Stimulated activated naive CD8-positive, alpha-beta T cell treated with anti-CD3 and anti-CD28 coated beads, Interleukin-15, amount 100 ng/mL, for 72 hours (primary cell): ENCODE measurements at places on chromosomes 5 and 9.

DNA sequence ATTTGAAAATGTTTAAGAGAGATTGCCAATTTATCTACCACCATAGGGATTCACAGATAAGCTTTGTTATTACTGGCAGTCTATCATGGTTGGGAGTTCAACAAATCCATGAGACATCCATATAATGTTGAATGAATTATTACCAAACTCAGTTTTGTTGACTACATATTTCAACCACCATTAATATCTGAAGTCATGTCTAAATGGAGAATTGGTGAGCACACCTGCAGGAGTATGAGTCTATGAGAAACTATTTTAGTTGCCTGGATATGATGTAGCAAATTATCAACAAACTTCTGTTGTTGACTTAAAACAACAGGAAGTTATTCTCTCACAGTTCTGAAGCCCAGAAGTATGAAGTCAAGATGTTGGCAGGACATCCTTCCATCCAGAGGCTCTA, 126.8 kb upstream of the FBXL7 start:
- DNase-seq = no peak

DNA sequence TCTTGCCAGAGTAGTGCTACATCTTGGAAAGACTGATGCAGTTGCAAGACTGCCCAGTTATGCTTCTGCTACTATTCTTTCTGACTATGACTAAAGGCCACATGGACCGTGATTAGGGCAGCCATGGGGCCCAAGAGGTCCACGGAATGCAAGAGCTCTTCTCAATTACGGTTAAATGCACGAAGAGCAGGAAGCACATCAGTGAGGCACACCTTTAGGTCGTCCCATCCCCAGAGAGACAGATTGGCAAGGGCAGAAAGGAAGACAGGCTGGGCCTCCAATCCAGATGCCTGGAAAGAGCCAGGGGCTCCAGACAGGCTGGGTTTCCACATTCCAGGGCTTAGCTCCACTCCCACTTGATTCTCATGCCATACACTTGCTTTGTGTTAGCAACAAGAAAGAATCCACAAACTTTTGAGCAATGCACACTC, 132.3 kb upstream of the SLIT3 start:
- no peak for DNase-seq

DNA sequence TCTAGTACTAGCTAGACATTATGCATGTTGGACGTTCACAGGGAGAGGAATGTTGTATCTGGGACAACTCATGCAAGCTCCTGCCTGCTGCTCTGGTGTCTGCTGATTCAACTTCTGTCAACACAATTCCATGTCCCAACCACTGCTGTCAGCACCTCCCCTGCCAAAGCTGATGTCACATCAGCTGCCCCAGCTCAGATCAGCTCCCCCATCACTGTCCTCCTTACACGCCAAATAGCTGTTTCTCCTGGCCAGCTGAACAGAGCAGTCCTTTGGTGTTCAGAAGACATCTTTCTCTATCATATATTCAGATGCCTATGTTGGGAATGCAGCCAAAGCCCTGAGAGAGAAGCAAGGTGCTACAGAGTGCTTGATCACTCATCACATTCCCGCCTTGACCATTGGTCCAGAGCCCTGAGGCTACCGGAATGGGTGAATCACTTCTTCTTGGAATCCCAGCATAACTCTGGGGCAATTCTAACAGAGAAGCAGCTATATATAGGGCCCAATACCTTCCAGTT, 223.3 kb downstream of the SEC61B start:
- DNase-seq = no peak

GRCh38 chr9:31304576-31304975, 1079.9 kb upstream of the ACO1 start:
- no peak for DNase-seq

DNA sequence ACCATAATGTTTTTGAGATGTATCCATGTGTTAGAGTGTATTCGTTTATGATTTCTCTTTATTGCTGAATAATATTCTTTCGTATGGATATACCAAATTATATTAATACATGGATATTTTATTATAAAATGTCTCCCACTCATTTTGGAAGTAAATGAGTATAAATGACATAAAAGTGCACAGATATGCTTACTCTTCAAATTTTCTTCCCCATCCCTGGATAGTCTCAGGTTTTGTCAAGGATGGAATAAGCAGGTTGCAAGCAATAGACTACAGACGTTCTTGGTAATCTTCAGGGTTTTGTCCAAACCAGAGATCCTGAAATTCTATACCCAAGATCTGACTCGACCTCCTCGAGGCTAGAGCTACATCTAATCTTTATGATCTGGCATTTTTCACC, 50.7 kb downstream of the NIPAL4 start:
- no peak for DNase-seq

DNA sequence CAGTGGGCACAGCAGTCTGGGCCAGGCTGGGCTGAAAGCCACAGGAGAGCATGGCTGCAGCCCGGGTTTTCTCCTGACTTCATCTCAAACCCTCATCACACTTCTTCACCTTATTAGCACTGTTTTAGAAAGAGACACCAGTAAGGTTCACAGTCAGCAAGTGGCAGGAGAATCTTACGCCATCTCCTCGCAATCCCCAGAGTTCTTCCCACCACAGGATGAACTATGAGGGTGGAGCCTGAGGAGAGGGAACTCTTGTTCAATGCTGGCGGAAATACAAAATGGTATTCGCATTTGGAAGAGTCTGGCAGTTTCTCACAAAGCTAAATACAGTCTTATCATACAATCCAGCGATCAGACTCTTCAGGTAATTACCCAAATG, 14.7 kb downstream of the BICD2 start:
- DNase-seq = no peak

DNA sequence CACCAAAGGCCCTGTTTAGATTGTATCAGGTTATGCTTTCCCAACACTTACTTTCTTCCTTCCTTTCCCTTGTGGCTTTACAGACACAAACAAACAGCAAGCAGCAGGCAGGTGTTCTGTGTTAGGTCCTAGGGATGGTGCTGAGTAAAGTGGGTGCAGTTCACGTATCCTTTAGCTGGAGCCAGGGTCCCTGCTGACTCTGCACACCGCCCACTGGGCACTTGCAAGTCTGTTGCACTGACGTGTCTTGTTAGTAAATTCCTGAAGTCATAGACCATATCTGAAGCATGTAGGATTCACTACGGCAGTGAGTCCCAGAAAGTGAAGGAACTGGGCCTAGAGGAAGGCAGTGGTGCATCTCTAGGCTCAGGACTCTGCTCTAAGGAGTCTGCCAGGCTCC, 96.5 kb downstream of the DAPK1 start:
- DNase-seq = no peak

GRCh38 chr9:32394381-32395049, 10.1 kb downstream of the ACO1 start:
- no peak for DNase-seq

- no peak for DNase-seq
These were observed 208.0 kb upstream of the KCNN2 start for GRCh38 chr5:114153833-114154232.

DNA sequence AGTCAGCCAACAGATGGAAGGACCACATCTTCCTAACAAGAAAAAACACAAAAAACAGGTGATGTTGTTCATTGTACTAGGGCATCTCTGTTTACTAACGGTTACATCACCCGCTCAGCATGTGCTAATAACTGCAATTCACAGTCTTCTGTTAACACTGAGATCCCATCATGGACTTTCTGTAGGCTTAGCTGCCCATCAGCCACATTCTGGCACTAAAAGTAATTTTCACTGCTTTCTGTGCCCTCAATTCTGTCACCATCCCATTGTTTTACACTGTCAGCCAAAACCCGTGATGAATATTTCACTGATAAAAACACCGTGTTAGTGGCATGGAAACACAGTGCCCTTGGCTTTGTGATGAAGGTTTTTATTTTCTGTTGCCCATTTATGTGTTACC, 64.6 kb downstream of the CAST start:
- no peak for DNase-seq

DNA sequence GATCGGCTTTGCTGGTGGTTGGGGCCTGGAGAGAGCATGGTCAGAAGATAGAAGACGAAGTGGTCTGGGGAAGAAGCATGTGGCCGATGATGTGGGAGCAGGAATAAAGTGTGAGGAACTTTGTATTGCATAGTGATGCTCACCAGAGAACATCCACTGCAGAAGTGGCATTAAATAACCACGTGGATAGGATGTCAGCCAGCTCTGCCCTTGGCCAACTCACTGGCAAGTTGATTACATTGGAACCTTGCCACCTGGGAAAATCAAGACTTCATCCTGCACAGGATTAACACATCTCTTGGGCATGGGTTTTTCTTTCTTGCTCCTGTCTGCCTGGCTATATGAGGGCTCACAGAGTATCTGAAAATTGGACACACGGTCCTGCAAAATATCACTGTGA, 217.4 kb downstream of the DMRT2 start:
- DNase-seq = no peak

- DNase-seq = no peak
These were observed 77.8 kb upstream of the SHISAL2B start for GRCh38 chr5:64612344-64612961.

DNA sequence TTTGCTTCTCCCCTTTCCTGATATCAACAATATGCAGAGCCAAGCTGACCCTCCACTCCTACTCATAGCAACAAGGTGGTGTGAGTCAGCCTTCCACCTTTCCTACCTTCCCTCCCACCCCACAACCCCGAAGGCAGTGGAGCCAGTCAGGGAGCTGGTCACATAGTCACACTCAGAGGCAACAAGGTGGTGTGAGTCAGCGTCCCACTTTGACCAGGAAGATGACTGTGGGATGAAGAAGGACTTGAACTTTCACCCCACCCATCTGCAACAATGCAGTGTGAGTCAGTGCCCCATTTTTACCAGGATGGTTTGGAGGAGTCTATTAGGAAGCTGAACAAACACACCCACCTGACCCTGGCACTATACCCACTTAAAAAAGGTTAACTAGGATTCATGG, 30.1 kb upstream of the ZNF782 start:
- DNase-seq = no peak

- no peak for DNase-seq
These were observed 113.3 kb upstream of the RAD23B start for GRCh38 chr9:107169796-107170195.

- peak; percentile 32 for DNase-seq
These were observed 87.0 kb downstream of the ZNF618 start for GRCh38 chr9:113963017-113963620.

- no peak for DNase-seq
These were observed 54.6 kb upstream of the ELL2 start for GRCh38 chr5:96016216-96016615.

- DNase-seq = no peak
These were observed 249.8 kb upstream of the PRDM9 start for GRCh38 chr5:23257656-23258055.

DNA sequence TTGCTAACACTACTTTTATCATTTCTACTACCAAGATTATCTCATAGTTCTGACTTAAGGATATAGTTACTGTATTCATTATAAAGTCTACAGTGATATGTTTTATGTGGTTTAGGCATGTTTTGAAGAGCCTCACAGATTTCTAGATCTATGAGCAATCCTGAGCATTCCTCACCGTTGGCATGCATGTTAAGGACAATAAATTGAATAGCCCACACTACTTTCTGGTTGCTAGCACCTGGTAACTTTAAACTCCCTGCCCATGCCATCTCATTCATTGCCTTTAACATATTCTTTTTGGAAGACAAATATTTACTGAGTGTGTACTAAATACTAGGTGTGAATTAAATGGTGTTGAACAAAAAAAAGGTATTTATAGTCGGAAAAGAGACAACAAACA, 868.1 kb upstream of the CDH9 start:
- DNase-seq = no peak

DNA sequence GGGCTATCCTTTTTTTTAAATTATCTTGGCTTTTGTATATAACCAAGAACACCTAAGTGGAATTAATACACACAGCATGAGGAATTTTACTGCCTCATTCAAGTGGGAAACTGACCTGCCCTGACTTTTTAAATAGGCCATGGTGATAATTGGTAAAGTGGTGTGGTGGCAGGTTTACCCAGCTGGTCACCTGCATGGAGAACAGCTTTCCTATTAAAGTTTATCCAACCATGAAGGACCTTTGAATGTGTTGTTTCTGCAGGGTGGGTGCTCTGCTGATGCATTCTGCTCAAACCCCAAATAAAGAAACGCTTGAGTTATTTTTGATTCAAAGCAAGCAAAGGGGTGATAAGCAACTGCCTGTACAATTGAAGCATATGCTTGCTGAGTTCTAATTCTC, 261.0 kb upstream of the GRIN3A start:
- DNase-seq = no peak

DNA sequence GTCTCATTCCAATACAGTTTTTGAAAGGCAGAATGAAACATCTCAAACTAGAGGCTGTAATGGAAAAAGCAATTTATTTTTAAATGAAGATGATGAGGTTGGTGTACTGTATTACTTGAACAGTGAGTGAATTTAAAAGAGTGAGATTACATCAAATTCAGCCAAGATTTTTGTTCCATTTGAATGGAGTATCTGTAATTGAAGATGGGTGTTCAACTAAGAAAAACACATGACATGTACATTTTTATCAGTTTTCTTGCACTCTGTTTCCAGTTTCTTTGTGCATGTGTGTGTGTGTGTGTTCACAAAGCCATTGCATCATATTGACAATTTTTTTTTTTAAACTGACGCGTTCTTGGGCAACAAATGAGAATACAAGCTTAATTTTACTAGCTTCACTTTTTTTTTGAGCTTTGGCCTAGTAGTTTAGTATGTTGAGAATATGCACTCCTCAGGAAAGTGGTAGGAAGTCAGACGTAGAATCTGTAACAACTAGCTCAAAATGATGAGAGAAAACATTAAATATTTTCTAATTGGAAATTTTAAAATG, 243.5 kb downstream of the MAST4 start:
- no peak for DNase-seq

DNA sequence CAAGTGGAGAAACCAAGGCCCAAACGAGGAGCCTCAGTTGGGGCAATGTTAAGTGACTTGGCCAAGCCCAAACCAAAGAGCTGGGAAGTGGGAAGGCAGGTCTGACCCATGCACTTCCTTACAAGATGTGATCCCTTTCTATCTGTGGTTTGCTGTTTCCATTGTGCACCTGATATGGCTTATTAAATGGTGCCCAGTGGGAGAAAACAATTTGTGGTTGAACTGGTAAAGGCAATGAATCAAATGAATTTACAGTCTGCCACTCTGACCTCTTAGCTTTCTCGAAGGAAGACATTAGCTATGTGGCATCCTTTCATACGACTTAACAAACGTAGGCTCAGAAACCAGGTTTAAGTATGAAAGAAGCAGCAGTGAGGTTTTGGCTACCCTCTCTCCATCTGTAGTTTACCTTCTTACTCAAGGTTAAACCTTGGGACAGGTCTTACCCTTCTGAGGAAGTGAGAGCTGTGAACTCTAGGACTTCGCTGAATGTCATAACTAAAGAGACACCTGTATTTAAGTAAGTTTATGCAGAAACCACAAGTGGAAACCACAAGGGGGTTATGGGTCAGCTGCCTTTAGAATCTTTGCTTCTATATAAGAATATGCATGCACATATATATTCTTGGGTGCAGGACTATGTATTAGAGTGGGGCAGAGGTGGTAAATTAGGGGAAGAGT, 100.5 kb upstream of the SPATA31D4 start:
- DNase-seq = no peak
